ACHN (cell line): ENCODE measurements at places on chromosomes 13 and 19.
A peak's percentile ranks its signal among the peaks of the same experiment; 100 is the strongest.

DNA sequence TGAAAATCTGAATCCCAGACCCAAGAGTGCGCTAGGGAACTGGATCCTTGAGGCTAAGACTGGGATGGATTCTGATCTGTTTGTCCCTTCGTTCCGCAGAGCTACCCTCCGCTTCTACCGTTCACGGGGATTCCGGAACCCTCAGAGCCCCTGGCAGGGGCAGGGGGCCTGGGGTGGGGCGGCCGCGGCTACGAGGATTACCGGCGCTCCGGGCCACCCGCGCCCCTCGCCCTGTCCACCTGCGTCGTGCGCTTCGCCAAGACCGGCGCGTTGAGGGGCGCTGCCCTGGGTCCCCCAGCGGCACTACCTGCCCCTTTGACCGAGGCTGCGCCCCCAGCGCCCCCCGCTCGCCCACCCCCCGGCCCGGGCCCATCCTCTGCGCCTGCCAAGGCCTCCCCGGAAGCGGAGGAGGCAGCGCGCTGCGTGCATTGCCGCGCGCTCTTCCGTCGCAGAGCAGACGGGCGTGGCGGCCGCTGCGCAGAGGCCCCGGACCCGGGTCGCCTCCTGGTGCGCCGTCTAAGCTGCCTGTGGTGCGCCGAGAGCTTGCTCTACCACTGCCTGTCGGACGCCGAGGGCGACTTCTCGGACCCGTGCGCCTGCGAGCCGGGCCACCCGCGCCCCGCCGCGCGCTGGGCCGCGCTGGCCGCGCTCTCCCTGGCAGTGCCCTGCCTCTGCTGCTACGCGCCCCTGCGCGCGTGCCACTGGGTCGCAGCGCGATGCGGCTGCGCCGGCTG, 7.1 kb downstream of the SPRED3 start:
- DNase-seq: no peak

DNA sequence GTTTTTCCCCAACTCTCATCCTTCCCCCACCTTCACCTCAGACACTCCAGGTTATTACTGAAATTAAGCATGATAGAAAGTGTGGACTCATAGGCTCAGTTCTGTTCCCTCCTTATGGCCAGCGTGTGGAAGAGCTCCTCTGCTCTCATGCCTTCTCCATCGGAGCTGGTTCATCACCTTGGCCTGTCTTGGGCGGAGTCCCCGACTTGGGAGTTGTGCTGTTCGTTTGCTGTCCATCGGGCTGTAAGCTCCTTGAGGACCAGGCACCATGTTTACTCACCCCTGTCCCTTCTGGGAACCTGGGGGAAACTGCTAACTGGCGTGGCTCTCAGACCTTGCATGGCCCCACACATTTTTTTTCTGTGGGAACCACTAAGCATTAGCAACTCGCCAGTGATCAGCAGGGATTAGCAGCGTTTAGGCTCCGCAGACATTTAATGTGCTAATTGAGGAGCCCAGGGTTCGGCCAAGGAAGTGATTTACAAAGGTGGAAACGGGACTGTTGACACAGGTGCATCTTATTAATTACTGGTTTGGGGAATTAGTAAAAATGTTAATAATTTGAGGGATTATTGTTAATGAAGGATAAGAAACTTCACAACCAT, 123.8 kb downstream of the TM9SF2 start:
- DNase-seq: no peak

- DNase-seq: no peak
Observed at GRCh38 chr19:41427647-41428480, 690 bp upstream of the B3GNT8 start.

- no peak for DNase-seq
Observed at GRCh38 chr13:91154558-91155353, 192.7 kb upstream of the MIR17HG start.

DNA sequence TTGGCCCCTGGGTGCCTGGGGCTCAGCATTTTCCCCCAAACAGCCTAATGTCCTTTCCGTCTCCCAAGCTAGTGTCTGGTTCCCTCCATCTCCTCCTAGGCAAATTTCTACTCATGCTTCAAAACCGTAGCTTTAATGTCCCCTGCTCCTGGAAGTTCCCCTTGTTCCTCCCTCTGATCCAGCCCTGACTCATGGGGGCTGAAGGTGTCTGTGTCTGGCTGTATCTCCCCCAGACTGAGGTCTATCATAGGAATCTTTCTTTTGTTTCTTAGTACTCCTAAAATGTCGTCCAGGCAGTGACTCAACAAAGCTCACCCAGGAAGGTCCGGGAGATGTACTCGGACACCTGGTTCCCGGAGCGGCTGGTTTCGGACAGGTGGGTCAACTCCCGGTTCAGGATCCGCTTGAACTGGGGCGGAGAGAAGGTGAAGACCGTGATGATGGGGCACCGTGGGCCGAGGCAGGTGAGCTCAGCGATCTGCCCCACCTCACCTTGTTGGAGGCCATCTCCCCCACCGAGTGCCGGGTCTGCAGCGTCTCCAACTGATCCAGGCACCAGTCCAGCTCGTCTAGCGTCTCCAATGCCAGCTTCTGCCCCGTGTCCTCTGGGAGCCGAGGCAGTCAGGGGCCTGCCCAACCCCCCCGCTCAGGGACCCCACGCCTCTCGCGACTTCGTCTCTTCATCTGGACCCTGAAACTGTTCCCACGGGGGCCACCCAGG, 6.2 kb downstream of the PDE4C start:
- no peak for DNase-seq

- no peak for DNase-seq
Observed at GRCh38 chr13:104105418-104106355, 1039.5 kb upstream of the SLC10A2 start.

DNA sequence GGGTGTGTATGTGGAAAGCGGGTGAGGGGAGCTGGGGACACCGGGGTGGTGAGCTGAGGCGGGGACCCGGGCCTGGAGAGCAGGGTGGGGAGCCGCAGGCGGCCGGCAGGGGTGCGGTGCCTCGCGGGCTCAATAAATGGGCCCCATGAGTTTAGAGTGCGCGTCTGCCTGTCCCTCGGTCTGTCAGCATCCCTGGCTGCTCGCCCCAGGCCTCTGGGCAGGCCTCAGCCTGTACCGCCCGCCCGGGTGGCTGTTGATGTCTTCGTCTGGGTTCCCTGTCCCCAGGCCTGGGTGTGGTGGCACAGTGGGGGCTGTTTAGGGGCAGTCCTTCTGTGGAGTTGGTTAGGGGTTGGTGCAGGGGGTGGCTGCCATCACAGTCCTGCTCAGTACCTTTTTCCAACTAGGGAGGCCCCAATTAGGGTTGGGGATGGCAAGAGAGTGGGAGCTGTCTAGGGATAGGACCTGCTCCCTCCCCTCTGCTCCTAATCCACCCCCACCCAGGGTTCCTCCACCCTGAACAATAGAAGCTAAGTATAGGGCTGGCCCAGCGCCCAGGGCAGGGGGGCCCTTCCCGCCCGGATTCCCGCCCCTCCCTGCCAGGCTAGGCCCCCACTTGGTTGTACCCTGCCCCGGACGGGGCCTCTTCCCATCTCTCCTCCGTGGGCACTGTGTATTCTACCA, 12.2 kb downstream of the CIC start:
- peak; percentile 21 for DNase-seq

DNA sequence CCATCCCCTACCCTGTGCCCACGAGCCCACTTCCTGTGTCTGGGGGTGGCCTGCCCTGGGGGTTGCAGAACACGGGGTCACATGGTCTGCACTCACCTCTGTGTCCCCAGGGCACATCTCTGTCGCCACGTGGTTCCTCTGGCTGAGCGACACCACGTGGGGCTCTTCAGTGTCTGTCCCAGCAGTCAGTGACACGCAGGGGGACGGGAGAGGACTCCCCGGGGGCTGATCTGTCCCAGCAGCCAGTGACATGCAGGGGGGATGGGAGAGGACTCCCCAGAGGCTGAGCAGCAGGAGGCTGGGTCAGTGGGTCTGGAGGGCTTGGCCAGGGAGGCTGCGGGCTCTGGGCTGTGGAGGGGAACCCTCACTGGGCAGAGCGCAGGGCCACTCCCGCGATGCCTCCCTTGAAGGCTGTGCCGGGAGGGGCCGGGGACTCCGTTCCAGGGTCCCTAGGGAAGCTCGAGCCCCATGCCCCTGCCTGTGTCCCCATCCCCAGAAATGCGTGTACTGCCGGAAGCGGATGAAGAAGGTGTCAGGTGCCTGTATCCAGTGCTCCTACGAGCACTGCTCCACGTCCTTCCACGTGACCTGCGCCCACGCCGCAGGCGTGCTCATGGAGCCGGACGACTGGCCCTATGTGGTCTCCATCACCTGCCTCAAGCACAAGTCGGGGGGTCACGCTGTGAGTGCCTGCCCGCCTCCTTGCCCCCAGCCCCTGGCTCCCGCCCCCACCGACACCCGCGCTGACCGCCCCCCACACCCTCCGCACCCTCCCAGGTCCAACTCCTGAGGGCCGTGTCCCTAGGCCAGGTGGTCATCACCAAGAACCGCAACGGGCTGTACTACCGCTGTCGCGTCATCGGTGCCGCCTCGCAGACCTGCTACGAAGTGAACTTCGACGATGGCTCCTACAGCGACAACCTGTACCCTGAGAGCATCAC, 174.8 kb downstream of the KDM4B start:
- no peak for DNase-seq

DNA sequence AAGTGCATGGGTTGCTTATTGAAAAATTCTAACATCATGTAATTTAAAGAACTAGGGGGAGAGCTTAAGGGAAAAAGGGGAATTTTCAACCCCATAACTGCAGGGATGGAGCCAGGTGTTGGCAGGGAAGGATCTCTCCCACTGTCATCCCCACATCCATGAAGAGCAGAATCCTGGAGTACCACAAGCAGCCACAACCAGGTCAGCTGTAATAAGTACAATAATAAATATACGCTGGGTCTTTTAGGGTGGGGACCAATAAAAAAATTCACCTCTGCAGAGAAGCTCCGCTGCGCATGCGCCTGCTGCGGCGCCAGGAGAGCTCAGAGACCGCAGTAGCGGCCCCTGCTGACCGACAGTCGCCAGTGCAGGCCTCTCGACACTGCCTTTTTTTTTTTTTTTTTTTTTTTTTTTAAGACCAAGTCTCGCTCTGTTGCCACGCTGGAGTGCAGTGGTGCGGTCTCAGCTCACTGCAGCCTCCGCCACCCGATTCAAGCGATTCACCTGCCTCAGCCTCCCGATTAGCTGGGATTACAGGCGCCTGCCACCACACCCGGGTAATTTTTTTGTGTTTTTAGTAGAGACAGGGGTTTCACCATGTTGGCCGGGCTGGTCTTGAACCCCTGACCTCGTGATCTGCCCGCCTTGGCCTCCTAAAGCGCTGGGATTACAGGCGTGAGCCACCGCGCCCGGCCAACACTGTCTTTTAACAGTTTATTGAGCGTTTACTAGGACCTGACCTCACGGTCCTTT, 2.5 kb upstream of the EEF2 start:
- DNase-seq: peak; percentile 81

DNA sequence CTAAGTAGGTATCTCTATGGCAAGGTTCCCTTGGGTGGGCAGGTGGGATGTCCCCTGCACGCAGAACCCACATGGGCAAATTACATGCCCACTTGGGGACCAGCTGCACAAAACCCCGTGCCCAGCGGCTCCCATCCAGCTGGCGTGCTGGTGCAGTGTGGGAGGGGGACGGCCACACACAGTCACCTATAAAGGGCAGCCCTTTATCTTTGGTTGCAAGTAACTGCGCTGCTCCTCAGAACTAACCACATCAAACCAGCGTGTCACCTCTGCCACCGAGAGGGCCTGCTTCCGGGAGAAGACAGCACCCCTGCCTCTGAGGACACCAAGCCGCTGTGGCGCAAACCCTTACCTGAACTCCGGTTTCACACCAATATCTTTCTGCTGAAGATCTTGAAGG, 32.2 kb downstream of the ANKRD27 start:
- no peak for DNase-seq

GRCh38 chr19:1155352-1156304, 18.4 kb downstream of the SBNO2 start:
- DNase-seq: no peak

DNA sequence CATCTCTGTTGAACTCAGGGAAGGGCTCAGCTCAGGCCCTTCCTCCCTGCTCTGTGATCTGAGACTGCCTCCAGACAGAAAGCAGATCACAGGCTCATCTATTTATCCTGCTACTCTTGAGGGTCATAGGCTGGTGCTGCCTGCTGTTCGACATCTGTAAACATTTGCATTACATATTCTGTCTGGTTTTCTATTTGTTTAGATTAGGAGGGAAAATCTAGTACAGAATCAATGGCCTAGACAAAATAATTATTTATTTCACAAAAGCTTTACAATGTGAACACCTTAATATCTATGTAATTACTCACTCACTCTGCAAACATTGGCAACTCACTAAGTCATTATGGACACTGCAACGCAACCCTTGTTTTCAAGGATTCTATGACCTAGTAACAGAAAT, 43.0 kb downstream of the CEP89 start:
- no peak for DNase-seq

DNA sequence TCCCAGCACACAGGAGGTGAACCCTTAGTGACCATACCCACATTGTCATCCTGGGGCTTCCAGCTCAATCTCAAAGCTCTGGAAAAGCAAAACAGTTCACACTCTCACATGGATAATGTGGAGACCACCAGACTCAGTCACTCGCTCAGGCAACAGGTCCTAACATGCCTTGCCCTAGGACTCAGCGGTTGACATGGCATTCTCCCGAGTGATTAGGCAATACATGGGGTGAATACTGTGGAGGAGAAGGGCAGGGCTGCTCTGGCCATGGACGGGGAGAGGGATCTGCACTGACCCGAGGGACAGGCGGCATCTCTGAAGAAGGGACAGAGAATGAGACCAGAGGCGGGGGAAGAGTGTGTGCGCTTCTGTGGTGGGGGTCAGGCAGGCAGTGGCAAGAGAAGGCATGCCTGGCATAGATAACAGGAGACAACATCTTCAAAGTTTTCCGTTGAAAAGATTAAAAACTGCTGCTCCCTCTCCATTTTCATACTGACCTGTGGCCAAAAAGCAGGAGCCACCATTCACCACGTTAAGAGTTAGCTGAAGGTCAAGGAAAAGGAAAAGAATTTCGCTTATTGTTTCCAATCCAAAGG, 44.5 kb upstream of the EPHX3 start:
- DNase-seq: no peak

- DNase-seq: no peak
Observed at GRCh38 chr19:27860309-27860934, 1352.5 kb downstream of the UQCRFS1 start.

DNA sequence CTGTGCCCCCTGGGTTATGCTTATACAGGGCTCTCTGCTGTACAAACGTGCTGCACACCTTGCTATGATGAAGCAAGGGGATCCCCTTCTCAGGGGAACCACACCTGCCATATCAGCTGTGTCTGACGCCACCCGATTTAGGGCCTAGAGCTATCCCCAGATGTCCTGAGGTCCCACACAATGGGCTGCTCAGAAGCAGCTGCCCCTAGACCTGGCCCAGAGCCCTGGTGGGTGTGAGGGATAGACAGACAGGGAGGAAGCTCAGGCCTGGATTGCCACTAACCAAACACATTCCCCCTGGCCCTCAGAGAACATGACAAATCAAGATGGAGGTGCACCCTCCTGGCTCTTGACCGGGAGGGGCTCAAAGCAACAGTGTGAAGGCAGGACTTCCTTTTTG, 59.3 kb downstream of the TSHZ3 start:
- no peak for DNase-seq

GRCh38 chr13:50915565-50915964, 6.0 kb downstream of the RNASEH2B start:
- DNase-seq: no peak
